WTC11 (cell line): ENCODE measurements at places on chromosomes 2 and 18.

GRCh38 chr2:232659359-232659758, 26.0 kb downstream of the EFHD1 start:
- DNase-seq: no peak

DNA sequence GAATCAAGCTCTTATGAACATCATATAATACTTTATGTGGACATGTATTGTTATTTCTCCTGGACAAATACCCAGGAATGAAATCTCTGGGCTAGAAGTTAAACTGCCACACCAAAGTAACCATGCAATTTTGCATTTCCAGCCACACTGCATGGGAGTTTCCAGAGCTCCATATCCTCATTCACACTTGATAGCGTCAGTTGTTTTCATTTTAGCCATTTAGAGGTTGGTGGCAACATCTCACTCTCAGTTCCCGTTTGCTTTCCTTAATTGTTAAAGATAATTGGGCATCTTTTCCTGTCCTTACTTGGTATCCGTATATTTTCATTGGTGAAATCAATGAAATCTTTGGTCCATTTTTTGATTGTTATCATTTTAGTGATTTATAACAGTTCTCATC, 47.8 kb downstream of the SH3YL1 start:
- no peak for DNase-seq

- peak; percentile 68 for DNase-seq
Measured at GRCh38 chr18:2104620-2105462, 466.5 kb downstream of the METTL4 start.

- DNase-seq: no peak
Measured at GRCh38 chr2:58950795-58951462, 709.8 kb upstream of the FANCL start.

GRCh38 chr2:238882082-238882755, 34.3 kb downstream of the TWIST2 start:
- DNase-seq: no peak

GRCh38 chr2:41836948-41837347, 210.9 kb upstream of the PKDCC start:
- DNase-seq: peak; percentile 70

DNA sequence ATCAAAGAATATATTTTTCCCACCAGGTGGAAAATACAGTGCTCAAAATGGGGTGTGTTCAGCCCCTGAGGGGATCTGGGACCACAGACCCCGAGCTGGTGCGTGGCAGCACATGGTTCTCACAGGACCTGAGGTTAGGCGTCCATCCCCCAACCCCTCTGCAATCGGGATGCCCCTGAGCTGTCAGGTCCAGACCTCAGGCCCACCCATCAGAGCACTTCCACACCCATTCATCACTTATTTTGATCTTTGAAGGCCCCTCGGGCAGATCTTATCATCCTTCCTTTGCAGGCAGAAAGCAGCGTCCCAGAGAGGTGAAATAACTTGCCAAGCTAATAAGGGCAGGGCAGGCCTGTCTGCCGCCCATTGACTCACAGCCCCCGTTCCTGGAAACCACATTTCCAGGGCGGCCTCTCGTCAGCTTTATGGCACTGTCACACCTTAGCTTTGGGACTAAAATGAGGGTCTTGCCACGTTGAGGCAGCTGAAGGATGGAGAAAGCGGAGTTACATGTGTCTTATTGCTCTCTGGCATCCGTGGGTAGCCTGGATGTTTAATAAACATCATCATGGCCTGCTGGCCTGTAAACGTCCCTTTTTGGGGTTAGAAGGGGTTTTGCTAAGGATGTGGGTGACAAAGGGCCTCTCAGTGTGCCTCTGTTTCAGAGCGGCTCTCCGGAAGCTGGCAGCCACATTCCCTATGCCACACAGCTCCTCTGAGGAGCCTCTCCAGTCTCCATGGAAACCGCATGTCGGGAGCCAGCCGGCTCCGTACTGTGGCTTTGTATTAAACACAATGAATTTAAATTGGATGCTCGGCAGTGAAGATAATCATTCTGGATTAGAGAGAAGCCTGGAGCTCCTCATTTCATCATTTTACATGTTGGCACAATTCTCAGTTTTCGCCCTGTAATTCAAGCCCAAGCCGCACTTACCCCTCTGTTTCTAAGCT, 58.3 kb upstream of the MAPRE3 start:
- peak; percentile 45 for DNase-seq

DNA sequence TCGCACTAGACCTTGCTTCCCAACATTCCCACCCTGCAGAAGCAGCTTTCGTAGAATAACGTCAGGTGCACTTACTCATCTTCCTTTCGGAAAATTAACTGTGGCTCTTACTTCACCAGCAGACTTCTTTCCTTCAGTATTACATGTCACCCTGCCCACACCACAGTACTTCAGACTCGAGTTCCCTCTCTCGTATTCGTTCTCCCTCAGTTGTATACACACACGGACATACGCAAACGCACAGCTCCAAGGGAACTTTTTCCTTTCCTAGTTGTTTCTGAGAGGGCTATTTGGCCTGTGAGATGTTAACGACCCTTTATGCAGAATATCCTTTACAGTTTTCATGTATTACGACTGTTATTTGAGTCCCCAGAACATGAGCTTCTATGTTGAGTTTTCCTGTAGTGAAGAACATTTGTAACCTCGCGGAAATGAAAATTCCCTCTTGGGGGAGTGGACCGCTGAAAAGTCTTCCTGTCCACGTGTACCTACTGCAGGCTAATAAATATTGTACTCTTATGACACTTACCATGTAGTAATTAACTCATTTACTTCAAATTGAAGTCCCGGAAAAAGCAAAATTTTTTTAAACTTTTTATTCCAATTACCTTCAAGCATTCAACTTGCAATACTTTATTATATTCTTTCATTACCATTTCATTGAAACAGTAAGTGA, 908 bp downstream of the ERLEC1 start:
- no peak for DNase-seq

GRCh38 chr2:148796735-148797512, 78.1 kb upstream of the KIF5C start:
- DNase-seq: no peak
